Lower leg skin (tissue), 4 donors: ENCODE measurements at places on chromosomes 3 and 15. TPM values are rescaled to one million over a fixed set of nuclear protein-coding genes. Genes with fewer than 3 reads are reported as not detected.

ATP13A5 gene
- total RNA-seq: 4.4 TPM

GOLGA8T gene
- not detected for total RNA-seq

ADAMTS9 gene
- 2.2 TPM for total RNA-seq

SPSB4 gene
- not detected for total RNA-seq

GABRA5 gene
- total RNA-seq: not detected

CCR3 gene
- 3.2 TPM for total RNA-seq

SLC6A11 gene
- 7.8 TPM for total RNA-seq

ISG20 gene
- 26.7 TPM for total RNA-seq

CGNL1 gene
- 22.9 TPM for total RNA-seq

GTPBP8 gene
- 32.7 TPM for total RNA-seq

ONECUT1 gene
- not detected for total RNA-seq

PLSCR5 gene
- total RNA-seq: not detected

KCNAB1 gene
- 1.6 TPM for total RNA-seq

GP5 gene
- not detected for total RNA-seq

GP9 gene
- total RNA-seq: not detected

SNTN gene
- not detected for total RNA-seq

FANCD2OS gene
- not detected for total RNA-seq

ZMYND10 gene
- 0.74 TPM for total RNA-seq

NR2E3 gene
- total RNA-seq: not detected

C3orf49 gene
- not detected for total RNA-seq

UROC1 gene
- total RNA-seq: not detected

FMN1 gene
- total RNA-seq: 19.0 TPM

NTRK3 gene
- total RNA-seq: 3.6 TPM

FBXL22 gene
- total RNA-seq: 1.2 TPM

CYP1A1 gene
- 6.8 TPM for total RNA-seq

CFAP91 gene
- total RNA-seq: 1.3 TPM

DPPA4 gene
- not detected for total RNA-seq

STRIT1 gene
- not detected for total RNA-seq

NR2F2 gene
- 14.0 TPM for total RNA-seq

EOMES gene
- 0.13 TPM for total RNA-seq

CHRD gene
- total RNA-seq: 3.3 TPM

SEMA3G gene
- 49.8 TPM for total RNA-seq

P3H2 gene
- total RNA-seq: 20.0 TPM

COL6A5 gene
- 0.05 TPM for total RNA-seq

ZIC1 gene
- total RNA-seq: 1.8 TPM

CATSPER2 gene
- total RNA-seq: 0.71 TPM
